T-helper 2 cell (primary cell): ENCODE measurements at places on chromosomes 4 and X.

DNA sequence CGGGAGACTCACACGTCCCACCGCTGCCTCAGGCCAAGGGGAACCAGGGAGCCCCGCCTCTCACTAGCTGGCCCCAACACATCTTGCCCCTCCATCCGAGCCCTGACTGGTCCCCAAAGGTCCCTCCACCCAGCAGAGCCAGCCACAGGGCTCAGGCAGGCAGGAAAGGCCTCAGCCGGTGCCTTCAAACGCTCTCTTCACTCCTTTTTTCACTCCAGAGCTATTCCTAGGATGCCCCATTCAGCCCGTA lies 1.5 kb upstream of the ARHGAP4 start:
- DNase-seq = no peak

- no peak for DNase-seq
These were observed 141.7 kb downstream of the BRWD3 start for GRCh38 chrX:80667967-80668366.

DNA sequence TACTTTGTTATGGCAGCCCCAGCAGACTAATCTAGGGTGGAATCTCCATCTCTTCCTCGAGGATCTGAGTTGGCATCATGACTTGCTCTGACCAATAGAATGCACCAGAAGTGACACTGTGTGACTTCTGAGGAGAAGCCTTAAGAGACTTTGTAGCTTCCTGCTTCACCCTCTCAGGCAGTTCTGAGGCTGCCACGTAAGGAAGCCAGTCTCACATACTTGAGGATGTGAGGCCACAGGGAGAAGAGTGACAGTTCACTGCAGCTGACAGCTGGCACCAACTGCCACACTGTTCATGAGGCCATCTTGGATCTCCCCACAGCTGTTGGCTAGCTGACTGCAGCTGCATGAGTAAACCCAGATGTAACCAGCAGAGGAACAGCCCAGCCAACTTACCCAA lies 29.3 kb upstream of the BCOR start:
- DNase-seq = no peak

GRCh38 chrX:6505960-6506359 lies 29.0 kb downstream of the VCX3A start:
- no peak for DNase-seq

DNA sequence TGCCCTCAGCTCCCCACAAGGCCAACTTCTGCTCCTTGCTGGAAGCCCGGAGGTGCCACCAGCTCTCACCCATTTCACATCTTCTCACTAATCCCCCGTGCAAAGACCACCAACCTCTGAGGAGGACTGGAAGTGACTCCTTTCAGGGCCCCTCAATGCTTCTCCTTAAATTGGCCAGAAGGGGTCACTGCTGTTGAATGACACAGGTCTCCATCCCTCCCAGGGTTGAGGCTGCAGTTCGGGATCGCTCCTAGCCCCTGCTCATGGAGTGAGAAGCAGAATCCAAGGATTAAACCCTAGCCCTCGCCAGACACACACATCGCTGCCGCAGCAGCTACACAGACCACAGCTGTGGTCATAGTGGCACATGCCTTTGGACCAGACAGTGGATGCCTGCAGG lies 279.5 kb upstream of the TAPT1 start:
- DNase-seq = no peak

DNA sequence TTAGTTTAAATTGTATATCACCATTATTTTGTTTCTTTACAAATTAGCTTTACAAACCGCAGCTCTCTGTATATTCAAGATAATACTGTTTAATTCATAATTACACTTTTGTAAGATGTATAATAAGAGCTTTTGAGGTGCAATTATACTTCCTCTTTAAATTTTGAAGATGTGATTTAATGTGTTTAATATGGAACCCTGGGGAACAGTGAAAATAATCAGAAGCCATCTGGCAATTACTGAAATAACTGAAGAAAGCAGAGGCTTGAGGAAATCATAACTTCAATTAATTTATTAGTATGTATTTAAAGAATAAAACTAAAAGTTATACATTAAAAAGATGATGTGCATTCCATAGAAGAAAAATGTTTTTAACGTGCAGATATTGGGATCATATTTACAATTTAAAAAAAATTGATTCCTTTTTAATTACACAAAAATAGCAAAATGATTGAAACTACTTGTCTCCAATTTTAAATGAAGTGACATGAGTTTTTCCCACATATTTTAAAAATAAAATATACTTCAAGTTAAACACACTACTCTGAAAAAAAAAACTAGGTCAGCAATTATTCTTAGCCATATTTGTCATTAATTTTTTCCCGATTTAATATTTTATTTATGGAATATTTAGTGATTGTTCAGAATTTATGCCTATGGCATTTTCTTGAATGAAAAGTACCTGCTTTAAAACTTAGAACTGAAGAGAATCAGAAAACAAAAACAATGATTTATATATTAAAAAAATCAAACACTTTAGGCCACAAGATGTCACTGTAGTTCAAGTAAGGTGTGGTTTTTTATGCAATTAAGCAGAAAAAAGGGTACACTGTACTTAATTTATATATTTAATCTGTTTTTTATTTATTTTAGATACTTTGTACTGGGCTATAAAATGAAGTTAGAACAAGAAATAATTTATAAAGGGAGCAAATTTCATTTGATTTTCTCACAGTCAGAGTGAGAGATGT lies 942.7 kb upstream of the NDST4 start:
- DNase-seq = no peak

- no peak for DNase-seq
These were observed 331.0 kb downstream of the PCDH7 start for GRCh38 chr4:31051151-31051550.
